Activated CD4-positive, alpha-beta memory T cell treated with anti-CD3 and anti-CD28 coated beads for 36 hours (primary cell): ENCODE measurements at places on chromosomes 11 and 22.

- no peak for DNase-seq
Observed at GRCh38 chr11:102546427-102546826, 15.9 kb upstream of the MMP7 start.

DNA sequence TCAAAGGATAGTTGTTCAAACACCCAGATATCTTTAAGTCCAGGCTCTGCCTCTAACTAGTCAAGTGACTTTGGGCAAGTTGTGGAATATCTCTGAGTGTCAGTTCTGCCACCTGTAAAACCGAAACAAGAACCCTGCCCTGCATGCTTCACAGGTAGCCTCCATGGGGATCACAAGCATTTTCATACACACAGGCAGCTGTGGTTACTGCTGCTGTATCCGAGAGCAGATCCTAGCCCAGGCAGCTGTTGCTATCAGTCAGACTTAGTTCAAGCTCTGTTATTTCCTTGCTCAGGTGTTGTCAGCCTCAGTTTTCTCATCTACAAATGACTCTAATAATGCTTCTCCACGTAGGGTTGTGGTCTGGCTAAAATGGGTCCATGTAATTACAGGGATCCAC, 6.5 kb upstream of the RASD2 start:
- DNase-seq = no peak

DNA sequence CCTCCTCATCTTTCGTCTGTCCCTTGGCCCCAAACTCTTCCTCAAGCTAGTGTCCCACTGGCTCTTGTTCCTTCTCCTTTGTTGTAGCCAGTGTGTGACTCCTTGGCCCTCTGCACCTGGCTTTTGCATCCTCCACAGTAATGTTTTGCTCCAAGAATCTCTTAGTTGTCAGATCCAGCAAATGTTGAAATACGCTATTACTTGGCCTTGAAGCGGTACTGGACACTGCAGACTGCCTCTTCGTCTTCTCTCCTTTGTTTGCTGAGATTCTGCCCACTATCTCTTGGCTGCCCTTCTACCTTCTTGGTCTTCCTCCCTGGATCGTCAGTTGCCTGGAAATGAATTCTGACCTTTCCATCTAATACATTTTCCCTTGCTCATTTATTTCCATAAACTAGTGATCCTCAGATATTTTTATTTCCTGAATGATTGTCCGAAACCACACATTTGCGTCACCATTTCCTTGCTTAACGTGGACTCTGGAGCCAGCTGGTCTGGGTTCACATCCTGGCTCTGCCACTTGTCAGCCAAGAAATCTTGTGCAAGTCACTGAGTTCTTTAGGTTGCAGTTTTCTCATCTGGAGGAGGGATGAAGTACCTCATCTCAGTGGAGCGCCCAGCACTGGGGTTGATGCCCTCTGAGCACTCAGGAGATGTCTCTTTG, 113.6 kb downstream of the LDLRAD3 start:
- DNase-seq = no peak

- no peak for DNase-seq
Observed at GRCh38 chr11:67506426-67507051, 1.4 kb upstream of the PITPNM1 start.

GRCh38 chr11:114130629-114131277, 71.2 kb downstream of the ZBTB16 start:
- DNase-seq = no peak

DNA sequence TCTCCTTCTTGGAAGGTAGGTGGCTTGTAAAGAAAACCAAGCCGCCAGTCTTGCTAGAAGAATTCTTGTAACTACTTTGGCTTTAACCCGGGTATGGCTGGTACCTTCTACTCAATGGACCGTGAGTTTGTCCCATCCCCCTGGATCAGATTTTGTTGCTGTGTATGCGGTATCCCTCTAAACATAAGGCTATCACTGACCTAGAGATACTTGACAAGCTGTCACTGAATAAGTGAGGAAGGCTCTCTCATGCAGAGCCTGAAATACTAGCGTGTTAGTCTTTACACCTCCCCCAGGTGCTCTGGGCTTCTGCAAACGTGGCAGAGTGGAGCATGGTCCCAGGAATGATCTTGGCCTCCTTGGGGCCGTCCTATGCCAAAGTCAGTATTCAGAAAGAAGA, 34.5 kb downstream of the GLB1L2 start:
- no peak for DNase-seq

GRCh38 chr11:76135491-76135890, 70.8 kb downstream of the WNT11 start:
- no peak for DNase-seq

GRCh38 chr11:12052676-12053605, 44.5 kb upstream of the DKK3 start:
- peak; percentile 44 for DNase-seq

DNA sequence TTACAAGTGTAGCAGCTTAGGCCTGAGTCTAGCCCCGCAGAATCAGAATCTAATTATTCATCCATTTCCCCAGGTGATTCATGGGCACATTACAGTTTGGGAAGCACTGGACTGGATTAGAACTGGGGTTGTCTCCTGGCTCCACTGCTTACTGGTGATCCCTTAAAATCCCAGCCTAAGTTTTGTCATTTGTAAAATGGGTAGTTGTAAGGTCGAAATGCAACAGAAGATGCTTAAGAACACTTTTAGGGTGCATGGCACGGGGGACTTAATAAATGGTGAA, 1.3 kb downstream of the STX3 start:
- DNase-seq = no peak

DNA sequence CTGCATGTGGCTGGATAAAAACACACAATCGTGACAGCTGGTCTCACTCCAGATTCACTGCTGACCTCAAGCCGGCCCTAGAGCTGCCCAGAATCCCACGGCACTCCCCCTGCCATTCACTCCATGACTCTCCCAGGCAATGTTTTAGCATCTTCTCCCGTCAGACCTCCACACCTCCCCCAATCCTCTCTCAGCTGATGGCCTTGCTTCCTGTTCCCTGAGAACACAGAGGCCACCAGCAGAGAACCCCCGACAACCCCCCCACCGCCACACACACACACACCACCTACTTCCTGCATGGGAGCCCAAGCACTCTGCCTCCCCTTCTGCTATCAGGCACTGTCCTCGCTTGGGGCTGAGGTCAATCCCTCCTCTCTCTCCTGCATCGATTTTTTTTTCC, 9.3 kb downstream of the TNKS1BP1 start:
- no peak for DNase-seq

DNA sequence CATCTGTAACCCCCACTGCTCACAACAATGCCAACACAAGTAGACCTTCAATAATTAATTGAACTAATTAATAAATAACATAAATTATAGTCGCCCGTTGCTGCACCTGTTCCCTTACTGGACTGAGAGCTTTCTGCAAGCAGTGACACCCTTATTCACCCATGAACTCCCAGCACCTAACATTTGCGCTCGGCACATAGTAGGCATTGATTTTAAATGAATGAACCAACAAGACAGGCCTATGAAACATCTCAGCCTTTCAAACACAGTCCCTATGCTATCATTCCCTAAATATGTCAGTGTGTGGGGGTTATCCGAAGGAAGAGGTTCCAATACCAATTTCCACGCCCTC, 1.1 kb downstream of the THAP12 start:
- DNase-seq = no peak

- DNase-seq = no peak
Observed at GRCh38 chr22:38440747-38441350, 14.2 kb downstream of the KCNJ4 start.

DNA sequence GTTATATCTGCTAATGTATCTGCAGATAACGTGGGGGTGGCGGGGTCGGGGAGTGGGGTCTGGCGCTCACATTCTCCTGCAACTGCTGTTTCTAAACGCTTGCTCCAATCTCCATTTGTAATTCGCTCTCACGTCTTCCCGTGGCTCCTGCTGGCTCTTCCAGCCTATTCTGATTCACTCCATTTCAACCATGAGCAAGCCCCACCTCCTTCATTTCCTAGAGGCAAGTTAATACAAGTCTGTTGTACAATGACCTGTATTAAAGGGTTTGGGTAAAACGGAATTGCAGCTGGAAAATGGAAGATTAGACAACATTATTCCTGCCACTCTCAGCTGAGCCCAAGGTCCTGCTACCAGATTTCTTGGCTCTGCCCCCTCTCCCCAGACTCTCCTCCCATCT, 132.3 kb downstream of the CSNK2A3 start:
- DNase-seq = no peak

GRCh38 chr11:112526699-112527416, 266.2 kb upstream of the PLET1 start:
- peak; percentile 54 for DNase-seq

- no peak for DNase-seq
Observed at GRCh38 chr11:122100756-122101080, 15.3 kb downstream of the BLID start.

GRCh38 chr11:33617672-33618350, 82.8 kb downstream of the C11orf91 start:
- DNase-seq = no peak

DNA sequence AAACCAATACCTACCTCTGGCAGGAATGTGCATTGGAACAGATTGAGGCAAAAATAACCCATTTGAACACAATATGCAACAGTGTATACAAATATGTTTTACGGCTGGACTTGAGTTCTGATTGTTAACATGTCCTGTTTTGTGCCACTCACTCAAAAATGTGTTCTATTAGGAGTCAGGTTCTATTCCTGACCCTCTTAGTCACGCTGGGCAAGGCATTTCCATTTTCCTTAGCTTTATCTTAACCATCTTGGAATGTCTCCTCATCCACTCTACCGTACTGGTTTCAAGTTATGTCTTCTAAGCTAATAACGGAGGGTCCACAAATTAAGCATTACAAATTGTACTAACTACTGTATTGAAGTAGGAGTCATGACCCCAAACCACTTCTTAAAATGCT, 78.6 kb downstream of the MAML2 start:
- no peak for DNase-seq

- DNase-seq = peak; percentile 55
Observed at GRCh38 chr11:73218106-73218829, at the start of gene P2RY2. Gene P2RY2 (plus strand): TSS chr11:73218281. CDS start chr11:73234160, 15,879 bp downstream.
